ENCODE measurements at places on chromosomes 7 and 10.

DNA sequence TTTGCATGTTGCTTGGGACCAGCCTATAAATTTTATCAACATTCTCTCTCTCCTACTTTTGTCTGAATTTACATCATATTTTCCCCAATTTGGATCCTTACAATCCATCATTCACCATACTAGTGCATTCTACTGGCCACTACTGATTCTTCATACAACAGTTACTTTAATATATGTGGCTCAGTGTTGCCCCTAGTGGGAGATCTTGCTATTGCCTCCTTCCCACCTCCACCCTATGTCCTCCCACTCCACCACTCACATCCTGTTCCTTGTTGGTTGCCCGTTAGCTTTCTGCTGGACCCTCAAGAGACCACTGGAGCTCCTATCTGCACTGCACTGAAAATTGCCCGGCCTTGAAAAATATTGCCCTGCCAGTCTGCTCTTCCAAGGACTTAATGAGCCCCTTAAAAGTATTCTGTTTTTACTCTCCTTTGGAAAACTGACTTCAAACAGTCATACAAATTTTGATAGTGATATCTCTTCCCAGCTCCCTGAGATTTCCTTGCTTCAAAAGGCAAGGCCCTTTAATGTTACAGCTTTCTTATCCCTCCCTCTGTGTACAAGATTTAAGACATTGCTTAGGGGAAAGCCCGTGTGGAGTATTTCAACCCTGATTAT lies 243.2 kb upstream of the TMEM229A start:
- no peak for DNase-seq

- no peak for DNase-seq
These were observed 70.5 kb downstream of the COPG2 start for GRCh38 chr7:130598056-130598455.

GRCh38 chr10:47176903-47177868 lies 122.8 kb upstream of the GDF10 start:
- DNase-seq: no peak

DNA sequence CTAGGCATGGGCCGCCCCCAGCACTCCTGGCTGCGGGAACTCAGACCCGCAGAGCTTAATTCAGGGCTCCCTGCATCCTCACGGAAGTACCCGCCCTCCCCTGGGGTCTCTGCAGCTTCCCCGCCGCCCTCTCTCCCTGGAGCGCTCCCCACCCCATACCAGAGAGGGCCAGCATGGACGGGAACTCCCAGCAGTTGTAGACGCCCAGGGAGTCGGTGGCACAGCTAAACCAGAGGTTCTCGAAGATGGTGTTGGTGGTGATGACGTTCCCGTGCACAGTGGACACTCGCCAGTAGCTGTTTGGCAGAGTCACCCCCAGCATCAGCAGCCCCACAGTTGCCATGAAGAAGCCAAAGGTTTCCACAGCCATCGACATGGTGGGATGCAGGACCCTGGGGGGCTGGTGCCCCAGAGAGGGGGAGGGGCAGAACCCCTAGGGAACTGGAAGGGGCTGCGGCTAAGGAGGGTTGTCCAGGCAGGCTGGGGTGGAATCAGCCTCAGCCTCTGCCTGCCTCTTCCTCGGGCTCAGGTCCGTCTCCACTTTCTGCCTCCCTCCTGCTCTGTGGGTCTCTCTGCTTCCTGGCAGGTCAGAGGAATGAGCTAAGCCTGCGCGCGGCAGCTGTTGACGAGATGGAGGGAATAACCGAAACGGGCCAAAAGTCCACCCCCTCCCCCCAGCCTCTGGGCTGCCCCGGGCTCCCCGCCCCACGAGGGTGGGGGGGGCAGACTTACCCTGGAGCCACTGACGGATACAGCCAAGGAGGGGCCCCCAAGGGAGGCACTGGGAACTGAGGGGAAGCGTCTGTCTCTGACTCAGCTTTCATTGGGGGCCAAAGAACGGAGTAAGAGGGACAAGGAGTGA lies at the start of gene CLDN15:
TSS of gene CLDN15 (minus strand) at position 597 of the 862 bp plus-strand sequence. CDS start at position 376, 221 bp downstream.
- no peak for DNase-seq

- DNase-seq: no peak
These were observed 17.7 kb upstream of the SLC35B4 start for GRCh38 chr7:134334408-134334807.

DNA sequence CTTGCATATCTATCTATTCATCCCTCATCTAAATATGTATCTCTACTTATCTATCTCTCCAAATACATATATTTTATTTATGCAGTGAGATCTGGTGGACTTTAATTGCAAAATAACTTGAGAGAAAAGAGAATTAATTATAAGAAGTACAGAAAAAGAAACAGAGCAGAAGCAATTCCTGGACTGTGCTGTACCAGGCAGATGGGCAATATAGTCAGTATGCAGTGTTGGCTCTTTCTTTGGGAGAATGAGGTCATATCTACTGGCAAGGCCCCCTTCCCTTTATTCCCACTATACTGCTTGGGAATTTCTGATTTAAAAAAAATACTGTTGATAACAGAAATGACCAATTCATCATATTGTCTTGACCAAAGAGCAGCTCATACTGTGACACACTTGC lies 49.0 kb upstream of the TOMM7 start:
- no peak for DNase-seq

DNA sequence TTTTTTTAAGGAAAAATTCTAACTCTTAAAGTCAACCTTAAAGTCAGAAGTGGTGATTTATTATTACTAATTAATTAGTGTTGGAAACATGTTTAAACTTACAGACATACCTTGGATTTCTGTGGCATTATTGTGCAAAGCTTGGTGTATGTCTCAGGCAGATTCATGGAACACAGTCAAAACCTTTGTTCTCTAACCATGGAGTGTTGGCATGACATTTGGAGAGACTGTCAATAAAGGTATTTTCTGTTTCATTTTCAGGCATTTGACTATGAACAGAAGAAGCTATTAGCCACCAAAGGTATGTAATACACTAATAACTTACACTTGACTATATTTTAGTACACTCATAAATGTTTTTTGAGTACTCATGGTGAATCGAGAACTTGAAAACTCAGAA lies 293.7 kb downstream of the BICC1 start:
- DNase-seq: no peak

DNA sequence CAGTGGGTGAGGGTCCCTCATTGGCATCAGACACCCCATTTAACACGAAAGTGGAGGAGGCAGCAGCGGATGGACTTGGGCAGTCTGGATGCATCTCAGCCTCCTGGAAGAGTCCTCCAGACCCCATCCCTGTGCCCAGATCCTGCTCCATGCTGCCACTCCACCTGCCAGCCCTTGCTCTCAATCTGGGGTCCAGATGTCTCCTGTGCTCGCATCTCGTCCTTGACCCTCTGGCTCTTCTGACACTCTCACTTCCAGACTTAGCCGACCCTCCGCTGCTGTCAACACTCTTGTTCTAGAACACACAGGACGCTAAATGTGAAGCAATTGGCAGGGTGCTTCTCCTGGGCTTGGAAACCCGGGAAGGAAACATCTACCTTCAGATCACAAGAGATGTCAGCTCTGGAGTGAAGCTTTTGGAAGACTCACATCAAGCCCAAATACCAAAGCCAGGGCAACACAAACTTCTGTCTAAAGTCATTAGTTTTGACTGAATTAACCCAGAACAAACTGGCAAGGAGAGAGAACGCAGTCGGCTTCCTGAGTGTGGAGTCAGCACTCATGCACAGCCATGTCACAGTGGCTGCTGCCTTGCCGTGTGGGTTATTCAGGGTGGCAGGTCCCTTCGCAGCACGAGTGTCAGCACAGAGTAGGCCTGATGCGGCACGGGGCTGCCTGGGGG lies 379.1 kb downstream of the TCERG1L start:
- DNase-seq: no peak

DNA sequence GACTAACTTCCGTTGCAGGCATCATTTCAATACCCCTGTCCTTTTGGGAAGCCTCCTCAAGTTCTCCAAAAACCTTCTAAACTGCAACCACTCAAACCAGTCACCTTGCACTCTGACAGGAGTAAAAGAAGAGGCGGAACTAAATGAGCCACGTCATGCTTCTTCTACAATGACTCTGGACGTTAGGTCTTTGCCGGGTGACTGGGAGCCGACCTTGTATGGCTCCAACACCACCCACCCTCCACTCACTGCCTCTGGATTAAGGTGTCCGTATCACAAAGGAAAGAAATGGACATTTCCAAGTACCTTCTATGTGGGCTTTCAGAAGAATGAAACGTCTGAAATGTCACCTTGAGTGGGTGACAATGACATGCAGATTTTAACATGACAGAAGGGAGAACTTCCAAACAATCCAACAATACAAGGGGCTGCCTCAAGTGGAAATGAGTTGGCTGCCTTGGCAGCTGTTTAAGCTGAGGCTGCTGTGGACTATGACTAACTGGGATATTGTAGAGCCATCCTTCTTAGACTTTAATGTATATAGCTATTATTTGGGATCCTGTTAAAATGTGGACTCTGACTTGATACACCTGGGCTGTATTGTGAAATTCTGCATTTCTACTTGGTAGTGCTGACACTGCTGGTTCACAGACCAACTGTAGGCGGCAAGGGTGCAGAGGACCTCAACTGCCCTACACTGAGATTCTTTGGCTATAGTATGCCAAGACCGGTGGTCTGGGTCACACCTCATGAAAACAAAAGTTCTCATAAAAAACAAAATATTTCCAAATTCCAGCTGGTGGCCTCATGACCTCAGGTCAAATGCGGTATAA lies 33.8 kb upstream of the PDLIM1 start:
- no peak for DNase-seq

GRCh38 chr7:70744492-70744891 lies 387.5 kb upstream of the GALNT17 start:
- no peak for DNase-seq

- no peak for DNase-seq
These were observed 63.2 kb upstream of the KLF6 start for GRCh38 chr10:3848005-3848774.

GRCh38 chr7:41834805-41835694 lies 132.2 kb upstream of the INHBA start:
- no peak for DNase-seq

GRCh38 chr7:12783421-12784095 lies 96.1 kb downstream of the ARL4A start:
- DNase-seq: no peak

DNA sequence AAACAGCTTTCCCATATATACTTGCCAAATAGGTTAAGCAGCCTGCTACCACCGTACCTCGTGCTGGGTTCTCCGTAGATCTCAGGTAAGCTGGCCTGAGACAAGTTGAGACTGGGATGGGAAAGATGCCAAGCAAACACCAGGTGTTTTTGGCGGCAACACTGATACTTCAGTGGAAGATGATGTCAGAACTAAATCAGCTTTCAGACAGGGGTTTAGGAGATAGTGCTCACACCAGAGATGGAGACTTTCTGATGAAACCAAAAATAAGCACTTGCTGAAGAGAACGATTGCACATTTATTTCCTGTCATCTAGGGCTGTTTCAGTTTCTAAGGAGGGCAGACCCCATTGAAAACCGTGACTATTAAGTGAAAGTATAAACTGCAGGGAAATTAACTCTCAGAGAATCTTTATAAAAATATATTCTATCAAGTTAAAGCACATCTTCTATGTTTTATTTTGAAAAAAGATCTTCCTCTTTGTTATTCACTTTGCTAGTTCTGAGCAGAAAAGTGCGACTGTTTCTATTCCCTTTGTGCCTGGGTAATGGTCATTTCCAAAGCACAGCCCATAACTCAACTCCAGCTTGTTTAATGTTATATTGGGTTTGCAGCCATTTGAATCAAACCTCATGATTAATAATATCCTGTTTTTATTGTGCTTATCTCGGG lies 149.9 kb downstream of the CPED1 start:
- no peak for DNase-seq

DNA sequence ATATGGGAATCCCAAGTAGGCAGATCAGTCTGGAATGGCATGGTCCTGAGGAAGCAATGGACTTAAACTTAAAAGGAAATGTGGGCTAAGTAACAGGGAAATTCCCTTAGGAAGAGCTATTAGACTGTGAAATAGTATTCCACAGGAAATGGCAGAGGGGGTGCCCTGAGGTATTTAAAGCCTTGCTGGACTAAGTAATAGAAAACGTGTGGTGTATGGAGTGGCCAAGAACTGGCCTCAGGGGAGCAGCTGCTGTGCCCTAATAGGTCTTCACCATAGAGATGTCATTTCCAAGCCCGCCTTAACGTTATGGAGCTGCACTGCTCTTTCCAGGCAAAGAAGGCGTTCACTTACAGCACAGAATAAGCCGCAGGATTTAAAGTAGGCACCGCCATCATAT lies 365.2 kb upstream of the ZMIZ1 start:
- no peak for DNase-seq

GRCh38 chr10:36670621-36671402 lies 454.6 kb upstream of the ANKRD30A start:
- DNase-seq: no peak

GRCh38 chr7:97757824-97758223 lies 25.9 kb downstream of the TAC1 start:
- DNase-seq: no peak

All from retinal pigment epithelial cell (primary cell).